ENCODE measurements at places on chromosomes 4 and X.

DNA sequence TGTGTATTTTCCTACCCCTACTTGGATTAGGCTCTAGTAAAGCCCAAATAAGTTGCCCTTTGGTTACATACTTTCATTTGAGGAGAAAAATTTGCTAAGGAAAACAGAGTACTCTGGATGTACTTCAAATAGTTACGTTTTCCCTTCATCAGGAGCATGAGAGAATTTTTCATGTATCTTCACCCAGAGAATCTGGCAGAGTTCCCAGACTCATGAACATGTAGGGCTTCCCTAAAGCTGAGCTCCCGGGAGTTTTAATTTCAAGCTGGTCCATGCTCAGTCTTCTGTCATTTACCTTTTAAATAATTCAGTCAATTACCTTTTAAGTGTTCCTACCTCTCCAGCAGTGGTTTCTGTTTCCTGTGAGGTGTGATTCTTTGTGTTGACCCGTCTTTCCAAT lies 367.5 kb upstream of the GRID2 start:
- DNase-seq, result no peak

GRCh38 chr4:964346-965025 lies 8.9 kb downstream of the DGKQ start:
- DNase-seq, result no peak

DNA sequence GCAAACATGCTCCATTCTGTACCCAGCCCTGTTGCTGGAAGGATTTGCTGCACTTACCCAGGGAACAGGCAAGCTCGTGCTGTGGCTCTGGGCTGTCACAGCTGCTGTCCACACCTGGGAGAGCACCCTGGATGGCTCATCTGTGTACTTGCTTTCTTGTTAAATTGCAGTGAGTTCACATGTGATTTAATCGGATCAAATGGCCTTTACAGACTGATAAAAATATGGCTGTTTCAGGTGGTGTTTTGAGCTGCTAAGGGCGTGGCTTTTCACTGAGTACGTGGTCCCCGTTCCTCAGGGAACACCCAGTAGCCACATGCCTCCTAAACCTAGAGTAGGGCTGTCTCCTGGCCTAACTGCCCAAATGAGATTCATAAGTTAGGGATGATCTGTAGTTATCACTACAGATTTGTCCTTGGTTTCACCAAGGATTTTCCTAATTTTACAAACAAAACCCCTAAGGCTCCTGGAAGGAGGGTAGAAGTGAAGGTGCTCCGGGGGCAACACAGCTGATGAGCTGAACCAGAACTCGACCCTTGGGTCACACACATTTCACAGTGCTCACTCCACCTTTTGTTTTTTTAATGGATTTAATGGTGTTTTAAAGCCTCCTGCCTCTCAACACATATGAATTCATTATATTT lies 13.7 kb downstream of the KLKB1 start:
- DNase-seq, result peak; percentile 51

DNA sequence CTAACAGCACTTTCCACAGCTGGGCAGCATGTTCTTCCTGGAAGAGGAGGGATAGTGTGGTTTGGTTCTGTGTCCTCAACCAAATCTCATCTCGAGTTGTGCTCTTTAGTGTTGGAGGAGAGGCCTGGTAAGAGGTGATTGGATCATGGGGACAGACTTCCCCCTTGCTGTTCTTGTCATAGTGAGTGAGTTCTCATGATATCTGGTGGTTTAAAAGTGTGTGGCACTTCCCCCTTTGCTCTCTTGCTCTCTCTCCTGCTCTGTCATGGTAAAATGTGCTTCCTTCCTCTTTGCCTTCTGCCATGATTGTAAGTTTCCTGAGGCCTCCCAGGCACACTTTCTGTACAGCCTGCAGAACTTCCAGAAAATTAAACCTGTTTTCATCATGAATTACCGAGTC lies 133.7 kb upstream of the NDP start:
- DNase-seq, result no peak

- DNase-seq, result peak; percentile 57
These were observed 12.0 kb downstream of the ACOX3 start for GRCh38 chr4:8428288-8429097.

DNA sequence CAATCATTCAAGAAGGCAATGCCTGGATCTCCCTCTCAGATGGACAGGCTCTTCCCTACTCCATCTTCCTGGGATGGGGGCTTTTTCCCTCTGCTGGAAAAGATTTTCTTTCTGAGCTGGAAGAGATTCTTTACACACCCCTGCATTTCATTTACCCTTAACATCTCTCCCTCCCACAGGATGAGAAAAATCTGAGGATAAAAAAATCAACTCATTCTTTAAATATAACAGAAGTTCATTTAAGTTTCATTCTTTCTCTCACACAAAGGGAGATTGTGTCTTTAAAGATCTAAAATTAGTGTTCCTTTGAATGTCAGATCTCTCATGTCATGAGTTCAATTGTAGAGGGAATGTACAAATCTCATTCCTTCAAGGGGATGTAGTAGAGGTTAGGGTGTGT lies 109.0 kb downstream of the ZNF518B start:
- DNase-seq, result no peak

DNA sequence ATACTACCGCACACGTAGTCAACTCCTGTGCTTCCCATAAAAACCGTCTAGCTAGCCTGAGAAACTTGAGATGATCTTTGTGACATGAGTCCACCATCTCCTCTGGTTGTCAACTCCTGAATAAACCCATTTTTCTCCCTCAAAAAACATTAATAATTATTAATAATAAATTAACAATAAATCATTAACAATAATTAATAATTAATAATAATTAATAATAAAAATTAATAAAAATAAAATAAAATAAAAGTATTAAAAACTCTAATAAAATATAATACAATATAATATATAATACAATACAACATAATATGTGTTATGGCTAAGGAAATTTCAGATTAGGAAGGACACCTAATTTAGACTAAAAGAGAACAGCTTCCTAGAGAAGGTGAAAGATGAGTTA lies 20.7 kb upstream of the TMPRSS11E start:
- DNase-seq, result no peak

GRCh38 chrX:17242470-17242869 lies 132.5 kb upstream of the NHS start:
- peak; percentile 35 for DNase-seq

DNA sequence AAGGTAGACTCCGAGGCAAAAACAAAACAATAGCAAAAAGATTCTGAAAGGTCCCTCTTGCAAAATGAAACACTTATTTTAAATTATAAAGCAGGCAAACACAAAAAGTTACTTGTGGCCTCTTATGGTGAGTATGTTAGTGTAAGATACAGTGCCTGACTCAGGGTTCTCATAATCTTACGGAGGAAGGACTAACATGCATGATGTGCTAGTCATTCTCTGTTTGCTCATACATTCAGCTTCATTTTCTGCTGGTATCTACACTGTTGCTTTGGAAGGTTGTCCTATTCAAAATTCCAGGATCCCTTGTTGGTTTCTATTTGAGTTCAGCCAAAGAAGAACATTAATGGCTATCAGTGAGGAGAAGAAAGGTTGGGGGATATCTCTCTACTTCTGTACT lies 249.1 kb upstream of the FAM47A start:
- DNase-seq, result no peak

DNA sequence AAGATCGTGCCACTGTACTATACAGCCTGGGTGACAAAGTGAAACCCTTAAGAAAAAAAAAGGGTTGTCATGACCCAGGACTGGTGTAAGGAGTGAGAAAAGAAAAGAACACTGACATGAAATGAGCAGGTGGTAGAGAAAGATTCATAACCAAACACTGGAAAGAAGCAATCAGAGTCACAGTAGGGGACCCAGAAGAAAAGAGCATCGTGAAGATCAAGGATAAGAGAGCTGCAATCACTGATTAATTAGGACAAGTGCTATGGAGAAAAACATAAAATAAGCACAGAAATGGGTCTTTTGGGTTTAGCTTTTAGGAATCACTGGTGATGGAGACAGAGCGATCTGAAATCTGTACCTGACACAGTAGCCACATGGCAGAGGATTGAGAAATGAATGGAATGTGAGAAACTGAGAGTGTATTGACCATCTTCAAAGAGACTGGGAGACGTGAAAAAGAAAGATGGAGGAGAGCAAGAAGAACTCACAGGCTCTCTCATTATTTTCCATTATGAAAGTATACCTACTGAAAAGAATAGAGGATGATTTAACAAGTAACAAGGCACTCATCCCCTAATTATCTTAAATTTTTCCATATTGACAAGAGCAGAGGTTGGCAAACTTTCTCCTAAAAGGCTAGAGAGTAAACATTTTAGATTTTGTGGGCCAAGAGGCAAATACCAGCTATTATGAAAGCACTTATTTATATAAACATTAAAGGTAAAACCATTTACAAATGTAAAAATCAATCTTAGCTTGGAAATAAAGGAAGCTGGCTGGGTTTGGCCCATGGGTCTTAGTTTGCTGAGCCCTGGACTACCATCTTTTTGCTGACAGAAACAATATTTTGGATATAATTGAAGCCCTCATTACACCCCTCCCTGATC lies 7.3 kb downstream of the TMEM154 start:
- no peak for DNase-seq

GRCh38 chrX:9133426-9133825 lies 99.5 kb upstream of the FAM9B start:
- DNase-seq, result no peak

DNA sequence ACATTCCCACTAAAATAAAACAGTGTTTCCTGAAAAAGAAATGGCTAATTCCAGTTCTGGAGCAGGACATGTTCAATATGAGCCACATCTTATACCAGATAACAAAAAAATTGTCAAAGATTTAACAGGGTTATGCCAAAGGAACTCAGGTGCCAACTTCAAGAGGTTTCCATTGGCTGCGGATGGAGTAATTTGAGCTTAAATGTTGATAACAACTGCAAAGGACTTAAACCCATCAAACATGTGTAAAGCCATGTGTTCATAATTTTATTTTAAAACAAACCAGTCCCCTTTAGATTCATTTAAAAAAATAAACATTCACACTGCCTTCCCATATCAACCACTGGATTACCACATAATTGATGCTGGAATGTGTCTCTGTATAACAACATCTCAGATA lies 156.4 kb upstream of the PCDH18 start:
- DNase-seq, result no peak

- no peak for DNase-seq
These were observed 5.7 kb upstream of the PLCXD1 start for GRCh38 chrX:275476-275966.

DNA sequence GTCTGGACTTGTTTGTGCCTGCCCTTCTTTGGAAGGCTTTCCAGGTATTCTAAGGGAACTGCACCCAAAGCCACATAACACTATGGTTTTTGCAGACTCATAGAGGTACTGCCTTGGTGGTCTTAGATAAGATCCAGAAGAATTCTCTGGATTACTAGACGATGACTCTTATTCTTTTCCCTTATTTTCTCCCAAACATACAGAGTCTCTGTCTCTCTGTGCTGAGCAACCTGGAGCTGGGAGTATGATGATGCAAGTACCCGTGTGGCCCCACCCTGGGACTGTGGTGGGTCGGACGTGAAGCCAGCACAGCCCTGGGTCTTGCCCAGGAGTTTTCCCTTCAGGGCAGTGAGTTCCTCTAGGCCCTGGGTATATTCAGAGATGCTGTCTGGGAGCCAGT lies 1342.4 kb upstream of the TENM3 start:
- no peak for DNase-seq

DNA sequence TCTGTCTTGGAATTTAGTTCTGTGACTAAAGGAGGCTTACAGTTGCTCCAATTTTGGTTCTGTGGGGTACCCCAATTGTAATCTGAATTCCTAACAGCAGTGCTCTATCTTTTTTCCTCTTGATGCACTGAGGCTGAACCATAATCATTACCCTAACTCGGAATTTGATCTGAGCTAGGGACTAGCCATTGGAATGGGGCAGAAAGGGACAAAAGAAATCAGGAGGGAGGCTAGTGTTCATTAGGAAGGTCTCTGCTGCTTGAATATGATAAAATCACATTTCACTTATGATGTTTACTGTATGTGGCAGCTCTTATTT lies 2.7 kb downstream of the KLF3 start:
- DNase-seq, result peak; percentile 56

GRCh38 chr4:115275615-115276014 lies 162.2 kb upstream of the NDST4 start:
- no peak for DNase-seq

- DNase-seq, result no peak
These were observed 659.6 kb upstream of the INTU start for GRCh38 chr4:126973201-126973600.

DNA sequence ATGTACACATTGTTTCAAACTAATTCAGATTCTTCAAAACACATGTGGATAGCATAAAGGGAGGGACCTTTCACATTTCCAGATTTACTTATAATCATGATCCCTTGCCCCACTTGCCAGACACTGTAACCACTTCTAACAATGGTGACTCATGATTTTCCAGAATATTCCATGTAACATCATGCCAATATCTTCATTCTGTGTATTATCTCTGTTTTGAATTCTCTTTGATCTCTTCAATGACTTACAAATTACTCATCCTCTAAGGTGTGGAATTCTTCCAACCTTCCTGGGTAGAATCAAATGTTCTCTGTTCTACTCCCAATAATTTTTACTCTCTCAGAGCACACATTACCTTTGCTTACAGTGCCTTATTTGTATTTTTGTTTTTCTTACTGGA lies 517.1 kb downstream of the PCDH7 start:
- DNase-seq, result no peak

DNA sequence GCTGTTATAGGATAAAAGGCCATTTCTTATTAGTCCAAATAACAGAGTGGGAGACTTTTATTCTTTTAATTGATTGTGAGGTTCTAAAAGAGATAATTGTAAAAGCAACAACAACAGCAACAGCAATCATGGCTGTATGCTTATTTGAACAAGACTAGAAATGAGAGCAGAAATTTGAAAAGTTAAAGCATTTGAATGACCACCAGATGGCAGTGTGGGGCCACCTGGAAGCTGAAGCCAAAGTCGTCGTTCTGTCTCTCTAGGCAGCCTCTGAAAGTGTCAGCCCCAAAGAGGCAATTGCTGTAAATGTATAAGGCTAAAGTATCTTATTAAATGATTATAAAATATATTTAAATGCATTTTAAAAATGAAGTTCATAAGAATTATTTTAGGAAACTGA lies 42.2 kb downstream of the SH2D1A start:
- peak; percentile 2 for DNase-seq

DNA sequence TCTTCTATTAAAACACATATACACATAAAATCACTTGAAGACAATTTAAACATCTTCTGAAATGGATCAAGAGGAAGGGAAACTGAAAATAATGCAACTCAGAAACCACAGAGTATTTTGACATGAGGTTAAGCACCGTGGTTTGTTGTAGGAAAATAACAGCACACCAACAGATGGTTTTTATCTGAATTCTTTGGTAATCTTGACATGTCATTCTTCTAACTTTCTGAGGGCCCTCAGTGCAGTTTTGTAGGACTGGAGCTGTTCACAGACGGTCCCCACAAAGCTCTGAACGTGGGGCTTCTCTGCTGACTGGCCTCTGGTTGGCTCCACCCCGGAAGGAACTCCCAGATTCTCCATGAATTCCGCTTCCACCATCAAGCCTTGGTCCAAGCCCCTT lies 16.0 kb upstream of the TLR8 start:
- DNase-seq, result no peak

Measured in NCI-H526 treated with DMSO at 0.1 percent for 48 hours (cell line).